Dermis microvascular lymphatic vessel endothelial cell (primary cell): ENCODE measurements at places on chromosomes 13 and 19. TPM values are rescaled to one million over a fixed set of nuclear protein-coding genes. Genes with fewer than 3 reads are reported as not detected.

The SLC25A30 gene
- 9.4 TPM in 2 replicates for total RNA-seq

The ZNF836 gene
- 7.5 and 7.8 TPM in 2 replicates for total RNA-seq

The RUBCNL gene
- under 0.01 and 0.13 TPM in 2 replicates for total RNA-seq

The SIGLEC9 gene
- 0.26 and 0.38 TPM in 2 replicates for total RNA-seq

The CDX2 gene
- total RNA-seq: not detected in 2 replicates
